ENCODE measurements at places on chromosomes 11 and 22. TPM values are rescaled to one million over a fixed set of nuclear protein-coding genes. Genes with fewer than 3 reads are reported as not detected.

The JAML gene
- 1.4 TPM for total RNA-seq

The MGAT3 gene
- 0.38 TPM for total RNA-seq

- no peaks in the 10 kb centered on the region for H3K4me1 ChIP-seq
- H3K27ac ChIP-seq = no peak overlapping the region
- no peak for DNase-seq
- H3K4me3 ChIP-seq = no peak overlapping the region
Measured at GRCh38 chr11:45974806-45975205, 52.4 kb downstream of the LARGE2 start.

DNA sequence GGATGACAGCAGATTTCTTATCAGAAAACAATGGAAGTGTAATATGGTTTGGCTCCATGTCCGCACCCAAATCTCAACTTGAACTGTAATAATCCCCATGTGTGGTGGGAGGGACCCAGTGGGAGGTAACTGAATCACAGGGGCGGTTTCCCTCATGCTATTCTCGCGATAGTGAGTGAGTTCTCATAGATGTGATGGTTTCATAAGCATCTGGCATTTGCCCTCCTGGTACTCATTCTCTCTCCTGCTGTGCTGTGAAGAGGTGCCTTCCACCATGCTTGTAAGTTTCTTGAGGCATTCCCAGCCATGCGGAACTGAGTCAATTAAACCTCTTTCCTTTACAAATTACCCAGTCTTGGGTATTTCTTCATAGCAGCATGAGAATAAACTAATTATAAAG is 81.0 kb upstream of the SCUBE2 start:
- H3K36me3 ChIP-seq = peaks cover 14% of the 10 kb centered on the region
- H3K4me1 ChIP-seq = peaks cover 17% of the 10 kb centered on the region
- H3K27me3 ChIP-seq = no peaks in the 10 kb centered on the region
- no peak overlapping the region for H3K27ac ChIP-seq

DNA sequence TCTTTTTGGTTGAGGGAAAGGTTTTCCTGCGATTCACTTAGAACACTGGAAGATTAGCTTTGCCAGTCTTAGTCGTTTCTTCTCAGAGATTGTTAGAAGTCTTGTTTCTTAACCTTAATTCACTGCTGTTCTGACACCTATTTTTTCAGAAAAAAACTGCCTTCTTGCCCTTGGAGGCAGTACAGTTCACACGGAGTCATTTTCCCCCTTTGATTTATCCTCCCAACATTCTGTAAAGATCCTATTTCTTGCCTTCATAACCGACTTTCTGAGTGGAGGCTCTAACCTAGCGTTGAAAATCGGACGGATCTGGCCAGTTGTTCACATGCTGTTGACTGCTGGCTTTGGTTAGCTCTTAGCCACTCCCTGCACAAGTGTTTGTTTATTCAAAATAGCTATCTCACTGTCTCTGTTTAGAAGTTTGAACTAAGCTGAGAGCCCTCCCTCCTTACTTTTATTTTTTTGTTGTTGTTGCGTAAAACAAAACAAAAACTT is 737 bp downstream of the BCL2L13 start:
- H3K4me3 ChIP-seq = peak overlapping the region; percentile 96
- H3K36me3 ChIP-seq = peaks cover 6% of the 10 kb centered on the region
- DNase-seq = no peak
- H3K4me1 ChIP-seq = peaks cover 22% of the 10 kb centered on the region
- H3K27ac ChIP-seq = peak overlapping the region; percentile 97

DNA sequence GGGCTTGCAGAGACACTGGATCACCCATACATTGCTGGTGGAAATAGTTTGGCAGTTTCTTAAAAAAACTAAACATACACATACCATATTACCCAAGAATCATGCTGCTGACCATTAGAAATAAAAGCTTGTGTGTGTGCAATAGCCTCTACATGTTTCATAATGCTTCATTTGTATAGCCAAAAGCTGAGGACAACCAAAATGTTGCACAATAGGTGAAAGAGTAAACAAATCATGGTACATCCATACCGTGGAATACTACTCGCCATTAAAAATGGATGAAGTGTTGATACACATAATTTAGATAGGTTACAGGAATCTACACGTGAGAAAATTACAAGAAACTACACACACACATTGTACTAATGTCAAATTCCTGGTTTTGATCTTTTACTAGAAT is 6.5 kb downstream of the KBTBD3 start:
- H3K27ac ChIP-seq = no peak overlapping the region
- H3K36me3 ChIP-seq = no peaks in the 10 kb centered on the region
- no peak overlapping the region for H3K4me3 ChIP-seq
- peaks cover 9% of the 10 kb centered on the region for H3K4me1 ChIP-seq
- no peak for DNase-seq
- no peaks in the 10 kb centered on the region for H3K27me3 ChIP-seq

DNA sequence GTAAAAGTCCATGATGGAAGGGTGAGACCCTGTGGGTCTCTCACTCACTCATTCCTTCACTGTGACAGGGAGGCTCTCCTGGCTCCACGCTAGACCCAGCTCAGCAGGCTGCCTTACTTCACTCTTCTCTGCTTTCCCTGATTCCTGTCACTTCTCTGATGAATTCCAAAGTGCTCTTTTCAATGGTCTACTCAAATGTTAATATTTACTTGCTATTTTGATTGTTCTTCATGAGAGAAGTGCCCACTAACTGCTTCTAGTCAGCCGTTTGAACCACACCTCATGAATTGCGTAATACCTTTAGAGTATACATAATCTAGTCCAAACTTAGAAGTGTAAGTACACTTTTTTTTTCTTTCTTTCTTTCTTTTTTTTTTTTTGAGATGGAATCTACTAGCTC is 1350.2 kb upstream of the RAG2 start:
- H3K36me3 ChIP-seq = peaks cover 14% of the 10 kb centered on the region
- no peak for DNase-seq
- H3K4me1 ChIP-seq = peaks cover 6% of the 10 kb centered on the region
- no peaks in the 10 kb centered on the region for H3K27me3 ChIP-seq

GRCh38 chr11:27611390-27611789 is 88.9 kb downstream of the BDNF start:
- DNase-seq = no peak
- H3K27ac ChIP-seq = no peak overlapping the region
- H3K36me3 ChIP-seq = no peaks in the 10 kb centered on the region
- no peak overlapping the region for H3K4me3 ChIP-seq
- no peaks in the 10 kb centered on the region for H3K4me1 ChIP-seq
- no peaks in the 10 kb centered on the region for H3K27me3 ChIP-seq

DNA sequence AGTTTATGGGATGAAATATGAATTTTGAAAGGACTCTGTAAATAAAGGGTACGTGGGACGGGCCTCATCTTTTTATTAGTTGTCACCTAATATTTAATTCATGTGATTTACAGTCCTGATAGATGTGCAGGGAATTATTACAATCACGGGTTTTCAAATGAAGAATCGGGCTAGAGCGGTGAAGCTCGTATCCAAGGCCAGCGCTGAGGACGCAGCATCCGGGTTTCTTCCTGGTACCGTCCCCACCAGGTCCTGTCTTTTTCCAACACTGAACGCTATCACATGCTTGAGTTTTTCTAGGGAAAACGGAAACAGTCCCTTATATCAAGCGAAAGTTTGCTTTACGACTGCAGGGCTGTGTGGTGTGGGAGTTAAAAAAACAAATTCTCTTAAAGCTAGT is 787 bp downstream of the SMDT1 start:
- peak overlapping the region; percentile 98 for H3K4me3 ChIP-seq
- peak overlapping the region; percentile 99 for H3K27ac ChIP-seq
- peaks cover 19% of the 10 kb centered on the region for H3K4me1 ChIP-seq
- DNase-seq = no peak

- no peak overlapping the region for H3K27ac ChIP-seq
- no peak for DNase-seq
- H3K27me3 ChIP-seq = peaks cover 41% of the 10 kb centered on the region
- peaks cover 8% of the 10 kb centered on the region for H3K4me1 ChIP-seq
- H3K36me3 ChIP-seq = no peaks in the 10 kb centered on the region
Measured at GRCh38 chr22:19723983-19724827, 866 bp downstream of the GP1BB start.

- H3K27me3 ChIP-seq = peaks cover 36% of the 10 kb centered on the region
- H3K4me1 ChIP-seq = no peaks in the 10 kb centered on the region
- DNase-seq = no peak
- no peak overlapping the region for H3K4me3 ChIP-seq
- no peak overlapping the region for H3K27ac ChIP-seq
Measured at GRCh38 chr11:19769820-19770219, 57.2 kb downstream of the NAV2 start.

Data from natural killer cell treated with Interleukin-12 subunit alpha and Interleukin-12 subunit beta and Interleukin-15 and Interleukin-18, amount 100 ng/mL, for 72 hours (primary cell).